ENCODE measurements at places on chromosomes 3 and 15.

DNA sequence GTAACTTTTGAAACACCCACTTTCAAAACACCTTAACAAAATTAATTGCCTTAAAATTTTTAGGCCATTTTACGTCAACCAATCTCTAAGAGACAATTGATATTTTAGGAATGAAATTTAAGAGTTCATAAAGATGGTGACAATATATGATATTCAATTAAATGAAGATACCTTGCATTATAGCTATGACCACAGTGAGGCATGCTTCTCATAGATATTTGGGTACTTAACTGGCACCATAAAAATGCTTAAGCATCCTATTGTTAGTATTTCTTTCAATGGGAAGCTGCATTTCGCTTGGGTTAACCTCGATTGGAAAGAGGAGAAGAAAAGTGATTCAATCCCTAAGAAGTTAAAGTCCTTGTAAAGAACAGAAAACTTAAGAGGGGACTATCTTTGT, 209.0 kb downstream of the GAP43 start:
- DNase-seq, result no peak

DNA sequence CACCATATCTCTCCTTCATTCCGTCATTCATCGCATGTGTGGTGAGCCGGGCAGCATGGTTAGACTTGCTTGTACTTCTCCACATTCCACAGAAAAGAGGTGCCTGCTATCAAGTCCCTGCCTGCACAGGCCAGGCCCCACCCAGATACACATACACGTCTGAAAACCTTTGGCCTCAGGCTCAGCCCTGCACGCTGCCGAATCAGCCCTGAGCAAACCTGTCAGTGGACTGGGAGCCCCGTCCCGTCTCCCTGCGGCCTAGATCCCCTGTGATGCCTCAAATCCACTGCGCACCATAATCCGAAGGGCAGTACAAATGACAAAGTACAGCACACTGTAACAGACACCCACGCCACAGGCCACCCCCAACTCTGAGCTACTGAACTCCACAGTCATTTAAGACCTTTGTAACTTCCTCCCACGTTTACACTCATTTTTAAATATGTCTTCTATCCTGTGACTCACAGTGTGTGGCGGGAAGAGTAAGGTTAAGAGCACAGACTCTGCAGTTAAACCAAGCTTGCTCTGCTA, 67.1 kb downstream of the MB21D2 start:
- DNase-seq, result no peak

DNA sequence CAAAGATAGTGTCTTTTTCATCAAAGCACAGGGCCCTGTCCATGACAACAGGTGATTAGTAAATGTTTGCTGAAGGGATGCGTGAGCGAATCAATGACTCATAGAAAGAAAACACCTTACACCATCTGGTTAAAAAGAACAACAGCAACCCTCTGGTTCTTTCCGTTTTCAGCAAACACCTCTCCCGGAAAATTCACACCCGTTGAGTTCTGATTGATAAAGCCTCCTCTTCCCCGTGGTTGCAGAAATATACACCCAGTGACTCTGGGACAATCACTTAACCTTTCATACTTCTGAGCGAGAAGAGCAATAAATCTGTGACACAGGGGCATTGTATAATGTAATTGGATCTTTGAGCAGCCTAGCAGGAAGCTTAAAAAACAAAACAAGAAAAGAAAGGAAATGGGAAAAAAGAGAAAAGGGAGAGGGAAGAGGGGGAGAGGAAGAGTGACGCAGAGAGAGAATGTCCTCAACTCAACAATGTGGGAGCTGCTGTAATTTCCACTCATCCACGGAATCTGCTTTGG, 37.6 kb downstream of the ADAMTS9 start:
- no peak for DNase-seq

GRCh38 chr15:49406352-49407118, 16.5 kb upstream of the FGF7 start:
- no peak for DNase-seq
